ENCODE measurements at places on chromosomes 12 and 14. TPM values are rescaled to one million over a fixed set of nuclear protein-coding genes. Genes with fewer than 3 reads are reported as not detected.

Gene BMP4
- 77.5 TPM for total RNA-seq

Gene AGAP2
- under 0.01 TPM for total RNA-seq

Gene PRB2
- total RNA-seq, result not detected

Gene TAS2R7
- not detected for total RNA-seq

DNA sequence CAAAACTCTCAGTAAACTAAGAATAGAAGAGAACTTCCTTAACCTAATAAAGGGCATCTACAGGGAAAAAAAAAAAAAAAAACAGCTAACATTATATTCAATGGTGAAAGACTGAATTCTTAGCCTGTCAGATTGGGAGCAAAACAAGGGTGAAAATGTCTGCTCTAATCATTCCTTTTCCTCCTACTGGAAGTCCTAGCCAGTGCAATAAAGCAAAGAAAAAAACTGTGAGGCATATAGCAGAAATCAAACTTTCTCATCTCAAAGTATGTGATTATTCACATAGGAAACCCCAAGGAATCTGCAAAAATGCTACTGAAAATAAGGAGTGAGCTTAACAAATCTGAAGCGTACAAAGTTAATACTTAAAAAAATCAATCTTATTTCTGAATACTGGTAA is 170.7 kb downstream of the NUAK1 start:
- no peak for DNase-seq

DNA sequence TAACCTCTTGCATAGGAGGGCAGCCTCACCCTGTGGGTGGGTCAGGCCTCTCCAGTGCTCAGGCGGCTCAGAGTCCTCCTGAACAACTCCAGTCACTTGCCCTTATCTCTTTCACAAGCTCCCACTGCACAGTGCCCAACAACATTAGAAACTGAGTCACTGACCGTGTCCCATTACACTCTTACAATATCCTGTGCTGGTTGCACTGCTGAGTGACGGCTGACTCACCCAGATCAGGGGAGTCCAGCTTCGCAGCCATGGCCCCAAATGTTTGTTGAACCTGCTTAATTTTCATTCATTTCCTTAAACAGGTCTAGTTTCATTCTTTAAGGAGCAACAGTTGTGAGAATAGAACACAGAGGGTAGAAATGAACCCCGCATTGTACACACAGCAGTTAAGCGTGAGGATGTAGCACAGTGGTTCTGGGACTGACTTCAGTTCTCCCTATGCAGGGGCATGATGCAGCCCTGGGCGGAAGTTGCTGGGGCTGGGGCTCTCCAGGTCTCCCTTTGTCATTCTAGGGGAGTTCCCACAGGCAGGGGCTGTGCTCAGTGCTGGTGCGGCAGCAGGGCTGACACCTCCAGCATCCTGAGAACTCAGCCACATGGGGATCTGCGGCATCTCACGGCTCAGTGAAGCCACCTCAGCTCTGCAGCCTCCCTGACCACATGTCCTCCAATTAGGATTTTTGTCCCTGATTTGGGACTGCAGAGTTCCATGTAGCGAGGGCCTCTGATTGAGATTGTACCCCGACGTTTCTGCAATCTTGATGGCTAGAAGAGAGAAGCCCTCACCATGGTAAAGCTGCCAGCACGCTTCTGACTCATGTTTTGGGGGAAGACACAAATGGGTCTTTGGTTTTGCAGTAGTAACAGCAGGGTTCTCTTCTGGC is 16.1 kb downstream of the GPR68 start:
- DNase-seq, result peak; percentile 88

DNA sequence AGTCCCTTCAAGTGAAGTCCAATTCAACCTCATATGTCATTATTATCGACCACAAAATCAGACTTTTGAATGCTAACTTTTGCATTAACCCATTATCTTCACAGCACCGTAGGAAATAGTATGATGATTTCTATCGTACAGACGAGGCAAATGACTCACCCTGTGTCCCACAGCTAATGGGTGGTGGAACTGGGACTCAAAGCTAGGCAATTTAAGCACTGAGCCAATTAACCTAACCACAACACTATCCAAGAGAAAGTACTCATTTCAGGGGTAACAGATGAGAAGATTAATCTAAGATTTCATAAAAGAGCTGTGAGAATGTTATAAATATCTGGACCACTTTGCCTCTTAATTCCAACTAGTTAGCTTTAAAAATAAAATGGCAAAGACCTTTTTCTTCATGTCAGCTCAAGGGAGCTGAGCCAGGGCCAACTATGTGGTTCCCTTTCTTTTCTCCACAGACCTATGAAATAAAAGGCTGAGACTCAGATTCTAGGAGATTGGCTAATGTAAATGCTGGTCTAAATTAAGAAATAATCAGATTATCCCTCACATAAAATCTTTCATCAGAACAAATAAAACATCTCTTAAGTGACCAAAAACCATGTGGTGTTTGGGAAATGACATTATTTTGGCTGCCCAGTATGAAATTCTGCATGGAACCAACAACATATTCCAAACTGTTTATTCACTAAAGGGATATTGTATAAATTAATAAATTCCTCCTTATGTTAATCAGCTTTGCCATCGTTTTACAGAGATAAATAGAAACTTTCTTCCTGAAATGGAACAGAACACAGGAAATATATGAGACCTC is 4.9 kb downstream of the PTGER2 start:
- DNase-seq, result peak; percentile 79

GRCh38 chr14:104665657-104666522 is 23.5 kb upstream of the INF2 start:
- no peak for DNase-seq

GRCh38 chr14:55884819-55885218 is 233.4 kb upstream of the PELI2 start:
- no peak for DNase-seq

GRCh38 chr12:68400226-68400829 is 68.2 kb upstream of the MDM1 start:
- DNase-seq, result no peak

GRCh38 chr12:52691076-52691840 is 11.1 kb upstream of the KRT1 start:
- no peak for DNase-seq

- no peak for DNase-seq
Observed at GRCh38 chr14:73461478-73462047, 3.2 kb upstream of the NUMB start.

- no peak for DNase-seq
Observed at GRCh38 chr12:90925562-90925961, 29.4 kb downstream of the CCER1 start.

DNA sequence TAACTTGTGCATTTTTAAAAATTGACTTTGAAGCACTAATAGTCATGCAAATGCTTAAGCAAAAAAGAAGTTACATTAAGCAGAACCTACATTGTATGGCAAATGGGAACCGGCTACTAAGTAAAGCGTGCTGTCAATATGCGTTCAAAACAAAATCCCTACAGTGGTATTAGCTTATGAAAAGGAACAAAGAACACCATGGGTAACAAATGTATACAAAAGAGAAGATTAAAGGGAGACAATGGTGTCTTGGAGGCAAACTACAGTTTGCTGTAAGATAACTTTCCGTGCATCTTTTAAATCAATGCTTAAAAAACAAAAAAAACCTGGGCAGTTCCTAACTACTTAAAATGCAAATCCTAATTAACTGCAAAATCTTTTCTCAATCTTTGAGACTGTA is 10.5 kb downstream of the CDK2AP1 start:
- DNase-seq, result no peak

DNA sequence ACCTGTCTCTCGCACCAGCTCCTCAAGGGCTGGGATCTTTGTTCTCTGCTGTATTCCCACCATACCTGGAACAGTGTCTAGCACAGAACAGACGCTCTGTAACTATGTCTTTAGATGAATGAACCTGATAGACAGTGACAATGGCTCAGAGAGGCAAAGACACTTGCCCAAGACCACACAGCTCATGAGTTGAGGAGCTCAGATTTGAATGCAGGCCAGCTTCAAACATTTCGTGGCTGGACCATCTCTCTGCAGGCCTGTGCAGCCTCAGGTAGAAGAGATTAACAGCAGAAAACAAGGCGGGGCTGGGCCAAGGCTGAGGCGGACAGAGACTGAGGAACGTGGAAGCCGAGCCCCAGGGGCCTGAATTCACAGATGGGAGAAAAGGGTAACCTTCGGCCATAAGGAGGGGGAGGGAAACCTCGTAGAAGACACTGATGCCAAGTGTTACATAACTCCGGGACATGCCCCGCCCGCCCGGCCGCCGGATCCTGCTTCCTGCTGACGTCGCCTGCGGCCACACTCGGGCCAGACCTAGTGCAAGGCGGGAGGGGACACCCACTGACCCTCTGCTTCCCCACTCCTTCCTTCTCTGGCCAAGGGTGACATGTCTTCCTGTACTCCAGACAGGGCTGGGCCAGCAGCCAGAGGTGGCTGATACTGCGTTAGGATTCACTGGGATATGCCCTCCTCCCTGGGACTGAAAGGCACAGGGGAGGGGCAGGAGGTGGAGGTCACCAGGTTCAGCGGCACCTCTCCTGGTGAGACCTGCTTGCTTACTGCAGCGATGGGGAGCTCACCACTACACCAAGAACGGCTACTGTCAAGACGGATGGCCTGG is 86.8 kb downstream of the RFLNA start:
- DNase-seq, result peak; percentile 84

Measured in fibroblast of lung (primary cell).